Inflammatory macrophage (primary cell): ENCODE measurements at places on chromosomes 16 and 17.
A peak's percentile ranks its signal among the peaks of the same experiment; 100 is the strongest.

DNA sequence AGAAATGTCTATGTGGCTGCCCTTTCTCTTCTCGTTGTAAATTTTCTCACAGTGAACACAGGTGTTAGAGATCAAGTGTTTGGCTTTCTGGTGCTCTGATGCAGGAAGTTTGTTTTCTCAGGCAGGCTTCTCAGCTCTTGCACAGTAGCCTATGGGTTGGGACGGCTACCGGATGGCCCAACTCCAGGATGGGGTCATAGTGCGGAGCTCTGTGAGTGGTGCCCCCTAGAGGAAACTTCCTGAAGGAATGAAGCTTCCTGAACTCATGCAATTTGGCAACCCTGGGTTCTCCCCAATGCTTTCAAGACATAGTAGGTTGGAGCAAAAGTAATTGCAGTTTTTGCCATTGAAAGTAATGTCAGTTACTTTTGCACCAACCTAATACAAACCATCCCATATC is 407.5 kb upstream of the HSBP1 start:
- no peak for DNase-seq

DNA sequence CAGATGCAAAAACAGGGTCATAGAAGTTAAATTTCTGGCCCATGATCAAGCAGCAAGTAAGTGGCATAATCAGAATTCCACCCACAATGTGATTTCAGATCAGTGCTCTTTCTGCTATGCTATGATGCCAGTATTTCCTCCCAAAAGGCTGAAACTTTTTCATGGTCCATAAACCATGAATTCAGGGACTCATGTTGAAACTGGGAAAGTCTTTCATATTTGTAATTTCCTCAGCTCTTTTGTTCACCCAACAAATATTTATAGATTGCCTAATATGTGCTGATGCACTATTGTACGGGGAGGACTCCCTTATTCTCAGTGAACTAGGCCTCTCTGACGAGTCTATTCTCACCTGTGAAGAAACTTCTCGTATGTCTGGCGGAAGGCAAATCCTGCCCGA is 156.3 kb downstream of the MYO1D start:
- no peak for DNase-seq

- no peak for DNase-seq
Observed at GRCh38 chr17:20965492-20965891, 77.3 kb downstream of the USP22 start.

DNA sequence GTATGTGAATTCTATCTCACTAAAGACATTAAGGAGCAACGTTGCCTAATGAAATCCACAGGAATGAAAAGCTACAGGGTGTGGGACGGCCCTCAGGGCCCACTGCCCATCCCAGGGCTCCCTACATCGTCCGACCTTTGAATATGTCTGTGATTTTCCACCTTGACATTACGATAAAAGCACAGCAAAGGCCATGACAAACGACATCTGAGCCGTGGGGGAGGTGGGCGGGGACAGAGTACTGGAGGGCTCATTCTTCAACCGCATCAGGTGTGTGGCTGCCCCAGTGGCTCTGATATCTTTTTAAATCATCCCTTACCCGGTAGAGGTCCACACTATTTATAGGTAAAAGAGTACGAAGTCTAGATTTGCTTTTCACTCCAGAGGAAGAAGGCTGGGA is 35.1 kb downstream of the LMF1 start:
- no peak for DNase-seq

DNA sequence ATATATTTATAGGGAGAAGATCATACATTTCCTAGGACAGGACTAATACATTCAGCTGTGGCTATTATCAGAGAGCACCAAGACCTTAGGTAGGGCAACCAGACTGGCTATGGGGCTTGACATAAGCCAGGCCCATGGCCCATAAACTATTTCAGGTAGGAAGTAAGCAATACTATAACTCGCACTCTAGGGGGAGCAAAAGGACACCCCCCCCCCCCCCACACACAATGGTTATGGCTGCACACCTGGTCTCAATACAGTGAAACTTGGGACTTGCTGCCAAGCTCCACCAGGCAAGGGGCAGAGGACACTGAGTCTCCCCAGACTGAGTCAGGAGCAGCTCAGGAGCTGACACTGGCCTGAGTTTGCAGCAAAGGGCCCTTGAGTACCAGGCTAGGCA is 348.9 kb upstream of the ASIC2 start:
- DNase-seq: no peak

GRCh38 chr17:40310882-40311391 is 2.0 kb downstream of the RARA start:
- no peak for DNase-seq

- no peak for DNase-seq
Observed at GRCh38 chr16:85514295-85514597, 98.9 kb upstream of the GSE1 start.

DNA sequence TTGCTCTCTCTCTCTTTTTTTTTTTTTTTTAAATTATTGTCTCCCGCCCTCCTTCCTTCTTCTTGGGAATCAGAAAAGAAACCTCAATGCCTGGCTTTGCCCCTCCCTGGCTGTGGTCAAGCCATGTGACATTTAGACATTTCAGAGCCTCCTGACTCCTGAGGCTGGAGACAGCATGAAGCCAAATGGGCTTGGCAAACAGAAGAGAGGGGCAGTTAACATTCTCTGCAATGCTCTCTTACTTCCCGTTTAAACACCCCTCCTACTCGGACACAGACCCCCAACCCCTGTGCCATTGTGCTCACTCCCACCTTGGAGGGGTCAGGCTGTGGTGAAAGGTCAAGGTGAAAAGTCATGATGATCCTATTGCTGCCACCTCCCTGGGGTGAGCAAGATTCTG is 14.7 kb upstream of the MEOX1 start:
- DNase-seq: peak; percentile 84

- no peak for DNase-seq
Observed at GRCh38 chr16:56190048-56190676, 1.1 kb upstream of the GNAO1 start.

DNA sequence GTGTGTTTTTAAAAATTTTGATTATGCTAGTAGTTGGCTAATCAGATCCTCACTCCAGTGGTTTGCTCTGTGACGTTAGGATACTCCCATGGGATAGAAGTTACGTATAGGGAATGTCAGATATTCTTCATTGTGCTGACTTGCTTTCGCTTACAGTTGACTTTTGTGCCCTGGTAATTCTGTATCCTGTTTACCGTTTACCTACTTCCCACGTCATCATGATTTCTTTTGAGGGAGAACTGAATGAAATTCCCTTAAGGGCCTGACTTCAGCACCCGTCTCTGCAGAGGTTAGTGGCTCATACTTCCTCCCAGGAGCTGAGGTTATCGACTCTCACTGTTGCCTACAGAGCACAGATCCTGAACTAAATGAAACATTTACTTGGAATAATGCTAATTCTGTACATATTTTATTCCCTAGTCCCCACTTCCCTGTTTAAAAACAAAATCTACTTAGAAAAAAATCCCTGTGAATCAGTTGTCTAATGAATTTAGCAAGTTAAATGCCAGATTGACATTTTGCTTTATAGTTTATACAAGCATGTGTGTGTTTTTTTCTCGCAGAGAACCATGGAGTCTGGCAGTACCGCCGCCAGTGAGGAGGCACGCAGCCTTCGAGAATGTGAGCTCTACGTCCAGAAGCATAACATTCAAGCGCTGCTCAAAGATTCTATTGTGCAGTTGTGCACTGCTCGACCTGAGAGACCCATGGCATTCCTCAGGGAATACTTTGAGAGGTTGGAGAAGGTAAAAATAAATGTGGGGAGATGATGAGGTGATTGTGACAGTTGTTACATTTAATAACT is 2.8 kb downstream of the PRKAR1A start:
- peak; percentile 34 for DNase-seq

DNA sequence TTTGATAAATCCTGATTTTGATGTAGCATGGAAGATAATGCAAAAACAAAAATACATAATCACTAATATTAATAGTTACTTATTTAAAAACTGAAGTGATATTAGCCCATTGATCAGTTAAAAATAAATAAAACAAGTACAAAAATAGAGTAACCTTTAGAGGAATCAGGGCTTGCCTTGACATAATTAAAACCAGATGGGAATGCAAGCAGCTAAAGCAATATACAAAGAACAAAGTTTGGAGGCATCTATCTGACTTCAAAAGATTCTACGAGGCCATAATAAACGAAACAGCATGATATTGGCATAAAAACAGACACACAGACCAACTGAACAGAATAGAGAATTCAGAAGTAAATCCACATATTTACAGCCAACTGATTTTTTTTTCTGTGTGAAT is 15.0 kb upstream of the HEATR3 start:
- no peak for DNase-seq

GRCh38 chr16:4663777-4664465 is 29.4 kb upstream of the NUDT16L1 start:
- DNase-seq: peak; percentile 97

DNA sequence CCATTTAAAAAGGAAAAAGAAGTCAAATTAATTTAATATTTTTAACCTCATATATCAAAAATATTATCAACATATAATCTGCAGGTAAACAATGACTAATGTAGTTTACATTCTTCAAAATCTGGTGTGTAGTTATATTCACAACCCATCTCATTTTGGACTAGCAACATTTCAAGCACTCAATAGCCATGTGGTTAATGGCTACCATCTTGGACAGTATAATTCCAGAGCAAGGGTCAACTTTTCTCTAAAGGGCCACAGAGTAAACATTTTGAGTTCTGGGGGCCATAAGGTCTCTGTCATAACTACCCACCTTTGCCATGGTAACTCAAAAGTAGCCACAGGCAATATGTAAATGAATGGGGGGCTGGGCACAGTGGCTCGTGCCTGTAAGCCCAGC is 153.9 kb downstream of the PARN start:
- DNase-seq: no peak

- DNase-seq: no peak
Observed at GRCh38 chr16:80594756-80595155, 54.0 kb downstream of the DYNLRB2 start.

- DNase-seq: no peak
Observed at GRCh38 chr17:80876950-80877728, 114.5 kb upstream of the CHMP6 start.

DNA sequence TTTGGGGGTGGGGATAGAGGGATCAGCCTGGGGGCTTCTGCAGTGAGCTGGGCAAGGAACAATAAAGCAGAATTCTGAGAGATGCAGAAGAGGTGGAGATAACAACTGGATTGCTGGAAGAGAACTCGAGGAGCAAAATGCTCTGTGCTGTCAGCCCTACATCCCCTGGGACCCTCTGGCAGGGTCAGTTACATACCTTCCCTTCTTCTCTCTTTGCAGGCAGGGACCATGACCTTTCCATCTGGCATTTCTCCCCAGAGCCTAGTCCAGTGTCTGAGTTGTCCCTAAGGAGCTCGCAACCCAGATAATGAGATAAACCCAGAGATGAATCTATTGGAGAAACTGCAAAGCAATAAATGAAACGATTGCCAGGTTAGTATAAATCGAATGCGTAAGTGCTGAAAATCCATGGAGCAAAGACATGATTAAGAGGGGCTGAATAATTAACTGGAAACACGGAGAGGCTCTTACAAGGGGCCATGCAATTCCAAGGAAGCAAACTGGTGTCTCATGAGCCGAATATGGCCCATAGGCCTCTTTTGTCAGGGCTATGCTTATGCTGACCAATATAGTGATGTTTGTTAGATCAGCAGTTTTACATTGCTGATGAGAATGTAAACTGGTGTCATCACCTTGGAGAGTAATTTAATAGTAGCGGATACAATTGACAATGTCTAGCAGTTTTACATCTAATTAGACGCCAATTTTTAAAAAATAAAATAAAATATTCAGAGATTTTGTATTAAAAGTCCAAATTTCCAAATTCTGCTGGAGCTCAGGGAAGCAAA is 129.4 kb upstream of the IRX5 start:
- no peak for DNase-seq

DNA sequence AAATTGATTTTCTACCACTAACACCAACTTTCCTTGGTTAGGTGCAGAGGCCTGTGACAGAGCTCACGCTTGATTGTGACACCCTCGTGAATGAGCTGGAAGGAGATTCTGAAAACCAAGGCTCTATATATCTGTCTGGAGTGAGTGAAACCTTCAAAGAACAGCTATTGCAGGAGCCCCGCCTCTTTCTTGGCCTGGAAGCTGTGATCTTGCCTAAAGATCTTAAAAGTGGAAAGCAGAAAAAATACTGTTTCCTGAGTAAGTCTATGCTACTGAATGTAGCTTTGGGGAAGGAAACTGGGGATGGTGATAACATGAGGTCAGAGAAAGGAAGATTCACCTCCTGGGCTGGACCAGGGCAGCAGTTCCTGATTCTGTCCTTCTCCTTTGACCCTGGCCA is 38.3 kb downstream of the REXO5 start:
- peak; percentile 49 for DNase-seq

DNA sequence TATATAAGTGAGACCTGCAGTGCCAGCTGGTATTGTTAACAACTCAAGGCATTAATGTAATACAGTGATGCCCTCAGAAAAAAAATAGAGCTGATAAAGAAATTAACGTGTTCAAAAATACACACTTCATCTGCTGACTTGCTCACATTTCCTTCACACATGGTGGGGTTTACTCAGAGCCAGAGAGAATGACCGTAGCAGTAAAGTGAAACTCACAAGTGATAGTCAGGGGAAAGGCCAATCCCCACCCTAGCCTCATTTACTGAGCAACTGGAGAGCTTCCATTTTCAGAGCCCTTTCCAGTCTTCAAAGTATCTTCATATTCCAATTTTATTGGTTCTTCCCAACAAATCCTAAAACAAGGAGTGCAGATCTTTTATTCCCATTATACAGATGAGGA is 74.0 kb upstream of the HLF start:
- no peak for DNase-seq

GRCh38 chr16:79451196-79451816 is 149.2 kb downstream of the MAF start:
- peak; percentile 91 for DNase-seq

GRCh38 chr16:49788986-49789385 is 66.9 kb downstream of the ZNF423 start:
- DNase-seq: no peak

- DNase-seq: peak; percentile 57
Observed at GRCh38 chr17:78133971-78134898, 3.7 kb downstream of the TMC8 start.

- DNase-seq: no peak
Observed at GRCh38 chr16:49918257-49918656, 62.3 kb upstream of the ZNF423 start.

DNA sequence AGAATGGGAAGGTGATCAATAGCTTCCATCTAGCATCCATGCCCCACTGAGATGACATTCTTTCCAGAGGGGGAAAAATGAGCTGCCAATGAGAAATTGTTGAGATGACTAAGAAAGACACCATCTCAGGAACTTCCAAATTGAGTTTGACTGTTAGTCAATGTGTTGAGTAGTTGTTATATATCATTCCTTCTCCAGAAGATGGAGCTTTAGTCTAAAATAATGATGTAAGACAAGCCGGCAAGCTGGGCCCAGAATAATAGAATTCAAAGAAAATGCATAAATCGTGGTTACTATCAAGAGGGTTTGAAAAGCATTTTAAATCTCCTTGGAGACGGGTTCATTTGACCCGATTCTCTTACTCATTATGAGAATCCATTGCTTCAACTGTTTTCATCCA is 71.0 kb upstream of the ATF7IP2 start:
- DNase-seq: peak; percentile 8

- DNase-seq: no peak
Observed at GRCh38 chr17:81868674-81869220, 2.4 kb downstream of the ARHGDIA start.

GRCh38 chr17:29141514-29141876 is 38.7 kb downstream of the MYO18A start:
- DNase-seq: no peak
